ENCODE measurements at places on chromosomes 5 and 9. TPM values are rescaled to one million over a fixed set of nuclear protein-coding genes. Genes with fewer than 3 reads are reported as not detected.

Gene ROR2
- total RNA-seq: 0.35 TPM

DNA sequence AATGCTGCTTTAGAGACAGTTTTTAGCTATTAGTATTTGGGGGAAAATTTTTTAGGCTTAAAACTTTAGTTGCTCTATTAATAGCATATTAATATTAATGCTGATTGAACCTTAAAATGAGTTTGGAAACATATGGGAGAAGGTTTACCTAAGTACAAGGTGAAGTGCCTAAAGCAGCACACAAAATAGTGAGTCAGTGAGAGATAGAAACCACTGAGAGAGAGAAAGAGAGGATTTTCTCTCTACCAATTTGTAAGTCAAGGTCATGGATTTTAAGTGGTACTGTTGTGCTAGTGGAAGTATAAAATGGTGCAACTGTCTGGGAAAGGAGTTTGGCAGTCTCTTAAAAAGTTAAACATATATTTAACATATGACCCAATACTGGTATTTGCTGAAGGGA, 64.9 kb downstream of the MARCHF3 start:
- DNase-seq: no peak

DNA sequence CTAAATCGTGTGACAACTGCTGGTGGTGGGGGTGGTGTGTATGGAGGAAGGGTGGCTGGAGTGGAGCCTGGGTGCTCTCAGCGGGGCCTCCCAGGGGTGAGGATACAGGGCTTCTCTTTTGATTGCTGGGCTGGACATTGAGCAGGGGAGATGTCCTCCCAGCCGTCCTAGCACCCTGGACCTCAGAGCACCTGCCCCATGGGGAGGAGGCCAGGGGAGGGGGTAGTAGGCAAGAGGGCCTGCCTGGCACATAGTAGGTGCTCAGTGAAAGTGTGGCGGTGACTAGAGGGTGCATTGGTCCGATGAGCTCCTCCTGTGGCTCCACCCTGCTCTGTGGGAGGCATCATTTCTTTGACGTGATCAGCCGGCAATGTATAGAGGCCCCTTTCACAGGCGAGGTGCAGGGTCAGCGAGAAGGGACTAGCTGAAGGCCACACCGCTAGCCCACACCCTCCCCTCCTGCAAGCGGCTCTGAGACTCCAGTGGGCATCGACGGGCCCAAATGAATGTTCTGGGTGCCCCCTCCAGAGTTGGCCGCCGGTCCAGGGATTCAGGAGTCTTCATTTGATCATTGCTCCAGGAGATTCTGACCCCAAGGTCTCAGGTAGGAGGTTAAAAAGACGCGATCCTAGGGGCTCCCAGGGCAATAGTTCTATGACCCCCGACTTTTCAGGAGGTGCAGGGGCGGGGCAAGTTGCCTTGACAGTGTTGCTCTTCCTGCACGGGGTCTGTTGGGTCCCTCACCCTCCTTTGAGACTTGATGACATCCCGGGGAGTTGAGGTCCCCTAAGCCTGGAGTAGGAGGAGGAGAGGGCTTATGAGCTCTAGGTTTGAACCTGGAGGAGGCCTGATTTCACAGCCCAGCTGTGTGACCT, 255.5 kb downstream of the PBX3 start:
- DNase-seq: no peak

DNA sequence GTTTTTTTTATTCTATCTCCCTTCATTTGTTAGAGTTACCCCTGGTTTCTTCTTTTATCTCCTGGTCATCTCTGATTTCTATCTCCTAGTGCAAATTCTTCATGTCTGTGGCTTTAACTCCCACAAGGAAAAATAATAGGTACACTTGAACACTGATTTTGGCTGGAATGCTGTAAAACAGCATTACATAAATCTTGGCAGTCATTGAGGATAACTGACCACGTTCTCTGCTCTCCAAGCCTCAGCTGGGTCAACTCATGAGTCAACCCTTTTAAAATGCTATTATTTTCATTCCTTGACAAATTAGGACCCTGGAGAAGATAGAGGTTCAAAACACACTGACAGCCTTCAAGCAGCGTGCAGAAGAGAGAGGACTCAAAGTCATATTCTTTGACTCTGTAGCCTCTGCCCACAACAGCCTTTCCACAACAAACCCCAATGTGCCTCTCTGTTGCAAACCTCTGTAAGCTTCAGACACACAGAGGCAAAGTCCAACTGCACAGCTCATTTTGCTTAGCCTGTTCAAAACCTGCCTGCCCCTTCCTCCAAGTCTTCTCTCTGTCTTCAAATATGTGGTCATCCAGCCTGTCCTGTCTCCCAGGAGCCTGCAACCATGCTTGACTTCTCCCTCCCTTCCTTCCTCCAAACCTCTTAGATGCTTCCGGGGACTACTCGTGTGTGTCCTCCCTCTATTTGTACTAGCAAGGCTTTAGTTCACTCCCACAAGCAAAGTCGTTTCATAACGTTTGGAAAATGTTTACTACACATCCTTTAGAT, 398.4 kb downstream of the MED10 start:
- no peak for DNase-seq

Data from heart right ventricle (tissue), 16 donors.